Sciatic nerve (tissue), 2 donors: ENCODE measurements at places on chromosomes 11 and 22.
A peak's percentile ranks its signal among the peaks of the same experiment; 100 is the strongest.

DNA sequence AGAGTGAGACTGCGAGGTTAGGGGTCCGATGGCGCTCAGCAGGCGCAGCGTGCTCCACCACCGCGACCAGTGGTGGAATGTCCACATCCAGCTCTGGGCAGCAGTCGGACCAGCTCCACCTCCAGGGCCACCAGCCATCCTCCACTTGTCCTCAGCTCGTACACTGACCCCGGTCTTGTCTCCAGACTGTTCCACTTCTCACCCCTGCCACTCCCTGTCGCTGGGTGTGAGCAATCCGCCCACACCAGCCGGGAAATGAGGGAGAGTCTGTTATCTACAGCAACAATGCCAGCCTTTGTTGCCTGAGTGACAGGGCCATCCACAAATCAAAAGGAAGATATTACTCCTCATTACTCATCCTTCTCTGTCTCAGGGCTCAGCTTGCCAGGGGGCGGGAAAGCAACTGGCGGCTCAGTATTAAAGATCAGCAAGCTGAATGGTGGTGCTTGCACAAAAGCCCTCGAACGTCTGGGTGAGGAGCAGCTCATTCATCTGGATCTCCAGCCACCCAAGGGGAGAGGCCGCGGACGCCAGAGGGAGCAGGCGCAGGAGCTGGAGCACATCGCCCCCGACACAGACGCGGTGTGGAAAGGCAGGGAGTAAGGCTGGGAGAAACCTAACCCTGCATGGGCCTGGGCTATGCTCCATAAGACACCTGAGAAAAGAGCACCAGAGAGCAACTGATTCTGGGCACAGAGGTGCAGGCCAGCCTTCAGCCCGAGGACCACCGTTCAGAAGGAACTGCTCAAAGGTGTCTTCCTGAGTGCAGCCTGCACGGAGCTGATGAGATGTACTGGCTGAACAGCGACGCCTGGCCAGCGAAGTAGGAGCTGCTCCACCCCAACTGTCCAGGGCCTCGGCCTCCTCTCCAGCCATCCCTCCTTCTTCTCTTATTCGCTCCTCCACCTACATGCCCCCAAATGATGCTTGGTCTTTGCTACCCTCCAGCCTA lies 21.9 kb downstream of the IGSF9B start:
- DNase-seq: peak; percentile 70

- DNase-seq: no peak
These were observed 18.9 kb upstream of the UVRAG start for GRCh38 chr11:75796091-75796435.

- no peak for DNase-seq
These were observed 81.4 kb downstream of the PPP6R3 start for GRCh38 chr11:68541991-68542390.

GRCh38 chr11:59263225-59263894 lies 50.6 kb upstream of the MPEG1 start:
- DNase-seq: no peak

- peak; percentile 90 for DNase-seq
These were observed 26.9 kb downstream of the POLR3H start for GRCh38 chr22:41517172-41518047.

- no peak for DNase-seq
These were observed 492.6 kb upstream of the CADM1 start for GRCh38 chr11:115996808-115997188.

- DNase-seq: peak; percentile 56
These were observed 46.6 kb upstream of the WNT7B start for GRCh38 chr22:46023558-46023981.

- DNase-seq: peak; percentile 45
These were observed 99.5 kb downstream of the MICAL3 start for GRCh38 chr22:17924735-17925364.

GRCh38 chr11:28089378-28089777 lies 18.6 kb downstream of the KIF18A start:
- DNase-seq: no peak

GRCh38 chr22:49213731-49214352 lies 613.8 kb downstream of the BRD1 start:
- DNase-seq: peak; percentile 13
